Activated T-cell treated with anti-CD3 and anti-CD28 coated beads, Interleukin-2, amount 50 U/mL, for 72 hours (primary cell): ENCODE measurements at places on chromosomes 1 and 21. TPM values are rescaled to one million over a fixed set of nuclear protein-coding genes. Genes with fewer than 3 reads are reported as not detected.

AUNIP gene
- 9.9 TPM for total RNA-seq

IL19 gene
- total RNA-seq = not detected

ADAM30 gene
- total RNA-seq = not detected

HJV gene
- not detected for total RNA-seq

ZNF683 gene
- total RNA-seq = 0.25 TPM

RASSF5 gene
- 240 TPM for total RNA-seq

JUN gene
- 40.5 TPM for total RNA-seq

HSF2BP gene
- total RNA-seq = 1.3 TPM

- no peak for DNase-seq
Measured at GRCh38 chr1:171983584-171983983, 142.3 kb downstream of the DNM3 start.

GRCh38 chr1:80825067-80825466 lies 975.7 kb upstream of the ADGRL2 start:
- DNase-seq = no peak

DNA sequence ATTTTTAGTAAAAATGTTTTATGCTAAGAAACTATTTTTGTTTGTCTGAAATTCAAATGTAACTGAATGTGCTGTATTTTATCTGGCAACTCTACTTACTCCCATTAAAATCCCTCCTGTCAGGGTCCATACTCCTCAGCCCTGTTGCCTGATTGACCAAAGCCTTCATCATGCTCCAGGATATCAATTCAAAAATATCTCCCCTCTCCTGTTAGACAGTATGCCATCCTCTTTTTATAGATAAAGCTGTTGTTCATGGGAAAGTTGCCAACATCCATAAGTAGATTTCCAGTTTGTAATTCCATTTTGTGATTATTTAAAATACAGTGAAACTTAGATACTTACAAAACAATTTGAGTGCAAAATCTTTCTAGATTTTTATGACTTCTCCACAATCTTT lies 65.7 kb downstream of the DTL start:
- no peak for DNase-seq

GRCh38 chr21:46159841-46160656 lies 4.7 kb upstream of the FTCD start:
- no peak for DNase-seq

- DNase-seq = no peak
Measured at GRCh38 chr21:16034446-16035190, 304.8 kb downstream of the USP25 start.

DNA sequence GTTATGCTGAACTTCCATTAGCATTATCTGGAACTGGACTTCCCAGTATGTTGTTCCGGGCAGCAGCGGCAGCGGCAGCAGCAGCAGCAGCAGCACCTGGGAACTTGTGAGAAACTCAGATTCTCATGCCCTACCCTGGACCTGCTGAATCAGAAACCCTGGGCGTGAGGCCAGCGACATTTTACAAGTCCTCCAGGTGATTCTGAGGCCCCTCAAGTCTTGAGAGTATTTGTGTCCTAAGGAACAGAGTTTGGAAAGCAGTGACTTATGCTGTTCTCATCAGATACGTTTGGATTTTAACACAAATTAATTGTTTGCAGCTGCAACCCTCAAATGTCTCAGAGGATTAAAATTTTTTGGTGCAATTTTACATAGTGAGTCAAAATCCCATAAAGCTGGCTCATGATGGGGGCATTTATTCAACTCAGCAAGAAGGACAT lies 157.2 kb upstream of the KAZN start:
- no peak for DNase-seq

GRCh38 chr1:180270530-180271271 lies 40.6 kb downstream of the LHX4 start:
- DNase-seq = no peak

DNA sequence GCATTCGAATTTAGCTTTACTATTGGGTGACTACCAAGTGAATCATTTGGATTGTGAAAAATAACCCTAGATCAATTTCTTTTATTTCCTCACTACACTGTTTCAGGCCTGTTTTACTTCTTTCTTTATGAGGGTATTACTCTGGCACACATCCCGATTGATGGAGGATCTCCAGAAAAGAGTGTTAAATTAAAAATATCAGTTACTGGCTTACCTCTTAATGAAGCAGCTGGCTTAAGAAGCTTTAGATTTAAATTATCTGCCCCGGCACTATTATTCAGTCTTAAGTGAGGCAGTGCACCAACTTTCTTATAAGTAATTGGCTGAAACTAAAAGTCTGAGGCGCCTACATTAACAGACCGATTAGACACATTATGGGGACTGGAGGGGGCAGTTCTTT lies 1097.4 kb downstream of the TTLL7 start:
- DNase-seq = no peak

GRCh38 chr1:7404046-7404742 lies 366.9 kb upstream of the VAMP3 start:
- DNase-seq = no peak

DNA sequence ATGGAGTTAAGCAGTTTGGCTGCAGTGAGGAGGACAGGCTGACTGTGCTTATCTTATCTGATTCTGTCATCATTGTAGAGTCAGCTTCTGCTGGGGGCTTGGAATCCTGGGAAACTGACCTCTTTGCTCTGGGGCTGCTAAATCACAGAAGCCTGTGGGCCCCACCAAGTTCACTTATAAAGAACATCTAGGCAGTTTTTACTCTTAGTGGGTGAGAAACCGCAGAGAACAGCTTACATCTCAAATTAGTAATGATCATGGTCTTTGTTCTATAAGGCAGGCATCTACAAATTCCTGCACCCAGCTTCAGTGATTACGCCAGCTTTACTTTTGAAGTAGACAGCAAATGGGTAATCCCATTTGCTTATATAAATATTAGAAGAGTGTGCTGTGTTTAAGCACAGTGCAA lies 75.7 kb downstream of the ZC3H11B start:
- no peak for DNase-seq

DNA sequence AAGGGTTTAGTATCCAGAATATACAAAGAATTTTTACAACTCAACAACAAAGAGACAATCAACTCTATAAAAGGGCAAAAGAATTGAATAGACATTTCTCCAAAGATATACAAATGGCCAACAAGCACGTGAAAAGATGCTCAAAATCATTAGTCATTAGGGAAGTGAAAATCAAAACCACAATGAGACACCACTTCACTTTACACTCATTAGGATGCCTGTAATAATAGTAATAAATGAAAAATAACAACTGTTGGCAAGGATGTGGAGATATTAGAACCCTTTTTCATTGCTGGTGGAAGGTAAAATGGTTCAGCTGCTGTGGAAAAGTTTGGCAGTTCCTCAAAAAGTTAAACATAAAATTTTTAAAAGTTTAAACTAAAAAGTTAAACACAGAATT lies 7.0 kb upstream of the ABCD3 start:
- DNase-seq = no peak

DNA sequence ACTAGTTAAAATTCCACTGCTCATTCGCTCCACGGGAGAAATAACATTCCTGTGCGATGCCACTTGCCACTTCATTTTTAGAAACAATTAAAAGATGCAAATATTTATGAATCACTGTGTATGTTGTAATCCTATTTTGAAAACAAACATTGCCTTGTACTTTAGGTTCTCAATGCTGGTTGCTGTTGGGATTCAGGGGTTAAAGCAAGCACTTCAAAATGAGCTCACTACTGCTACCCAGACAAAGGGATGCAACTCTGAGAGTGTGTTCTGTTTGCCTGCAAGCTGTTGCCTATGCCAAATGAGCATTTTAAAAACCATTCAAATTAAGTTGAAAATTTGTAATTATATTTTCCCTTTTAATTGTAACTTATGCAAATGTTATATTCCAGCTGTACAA lies 87.5 kb downstream of the RWDD3 start:
- DNase-seq = no peak

DNA sequence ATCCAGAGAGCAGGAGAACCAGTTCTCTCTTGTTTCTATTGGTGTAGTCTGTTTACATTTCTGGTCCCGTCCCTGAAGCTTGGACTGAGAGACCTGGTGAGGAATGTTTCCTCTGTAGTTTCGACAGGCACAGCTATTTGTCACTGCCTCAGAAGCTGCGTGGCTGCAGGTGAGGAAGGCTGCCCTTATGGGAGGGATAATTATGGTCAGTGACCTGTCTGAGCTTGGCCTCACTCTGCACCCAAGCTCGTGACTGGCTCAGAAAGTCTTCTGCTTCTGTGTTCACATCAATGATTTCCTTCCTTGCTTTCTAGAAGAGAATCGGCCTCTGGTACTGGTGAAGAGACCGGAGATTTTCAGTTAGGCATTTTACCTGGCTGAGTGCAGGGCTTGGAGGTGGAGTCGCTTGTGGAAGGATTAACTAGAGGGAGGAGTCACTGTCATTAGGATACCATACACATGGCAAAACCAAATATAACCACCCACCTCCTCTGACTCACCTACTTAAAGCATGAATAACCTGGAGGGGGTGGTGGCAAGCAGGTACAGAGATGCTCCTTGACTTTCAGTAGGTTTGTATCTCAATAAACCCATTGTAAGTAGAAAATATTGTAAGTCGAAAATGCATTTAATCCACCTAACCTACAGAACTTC lies 19.9 kb upstream of the WDR26 start:
- DNase-seq = no peak

- no peak for DNase-seq
Measured at GRCh38 chr1:147046189-147046862, 108.2 kb downstream of the NBPF12 start.

DNA sequence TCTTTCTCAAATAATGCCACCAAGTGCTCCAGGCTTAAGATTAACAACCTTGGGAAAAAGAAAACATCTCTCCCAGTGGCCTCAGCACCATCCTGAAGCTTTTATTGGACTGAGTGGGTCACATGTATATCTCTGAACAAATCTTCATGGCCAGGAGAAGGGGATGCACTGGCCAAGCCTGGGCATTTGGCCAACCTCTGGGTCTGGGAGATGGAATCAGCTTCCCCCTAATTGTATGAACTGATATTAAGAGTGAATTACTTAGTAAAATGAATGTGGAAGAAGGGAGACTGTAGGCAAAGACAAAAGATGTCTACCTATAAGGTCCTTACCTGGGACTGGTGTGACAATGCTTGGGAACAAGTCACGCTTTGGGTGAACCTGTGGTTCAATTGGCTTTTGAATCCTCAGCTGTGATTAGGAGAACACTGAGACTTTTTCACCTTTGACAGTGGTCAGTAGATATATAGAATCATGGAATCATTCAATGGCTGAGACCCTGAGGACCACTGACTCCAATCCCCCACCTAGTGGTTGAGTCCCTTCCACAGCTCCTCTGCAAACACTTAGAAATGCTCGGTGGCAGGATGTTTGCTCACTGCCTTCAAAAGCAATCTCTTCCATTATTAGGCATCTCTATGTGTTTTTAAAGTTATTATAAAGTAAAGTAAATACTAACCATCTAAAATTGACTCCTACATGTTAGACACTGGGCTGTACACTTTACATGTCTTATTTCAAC lies 102.6 kb upstream of the ATP1A1 start:
- no peak for DNase-seq

GRCh38 chr1:226738421-226738994 lies 574 bp downstream of the ITPKB start:
- DNase-seq = peak; percentile 62

DNA sequence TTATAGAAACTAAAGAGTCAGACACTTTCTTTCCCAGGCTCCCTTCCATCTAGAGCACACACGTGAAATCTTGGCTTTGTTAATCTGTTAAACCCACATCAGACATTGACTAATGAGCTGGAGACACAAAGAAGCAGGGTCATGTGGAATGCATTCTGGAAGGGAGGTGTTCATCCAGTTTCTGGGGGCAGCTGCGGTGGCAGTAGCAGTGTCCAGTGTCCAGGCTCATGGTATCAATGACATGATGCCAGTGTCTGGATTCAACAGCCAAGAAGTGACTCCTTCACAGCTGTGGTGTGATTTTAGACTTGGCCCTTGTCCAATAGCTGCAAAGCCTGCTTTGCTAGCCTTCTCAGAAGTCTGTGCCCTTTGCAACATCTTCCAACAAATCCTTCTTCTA lies 95.2 kb downstream of the NTPCR start:
- no peak for DNase-seq

GRCh38 chr1:198128533-198128932 lies 28.3 kb upstream of the NEK7 start:
- DNase-seq = no peak

GRCh38 chr1:200980452-200980772 lies 43.1 kb downstream of the KIF21B start:
- no peak for DNase-seq

GRCh38 chr1:160078512-160079195 lies 2.7 kb upstream of the KCNJ9 start:
- DNase-seq = peak; percentile 80

DNA sequence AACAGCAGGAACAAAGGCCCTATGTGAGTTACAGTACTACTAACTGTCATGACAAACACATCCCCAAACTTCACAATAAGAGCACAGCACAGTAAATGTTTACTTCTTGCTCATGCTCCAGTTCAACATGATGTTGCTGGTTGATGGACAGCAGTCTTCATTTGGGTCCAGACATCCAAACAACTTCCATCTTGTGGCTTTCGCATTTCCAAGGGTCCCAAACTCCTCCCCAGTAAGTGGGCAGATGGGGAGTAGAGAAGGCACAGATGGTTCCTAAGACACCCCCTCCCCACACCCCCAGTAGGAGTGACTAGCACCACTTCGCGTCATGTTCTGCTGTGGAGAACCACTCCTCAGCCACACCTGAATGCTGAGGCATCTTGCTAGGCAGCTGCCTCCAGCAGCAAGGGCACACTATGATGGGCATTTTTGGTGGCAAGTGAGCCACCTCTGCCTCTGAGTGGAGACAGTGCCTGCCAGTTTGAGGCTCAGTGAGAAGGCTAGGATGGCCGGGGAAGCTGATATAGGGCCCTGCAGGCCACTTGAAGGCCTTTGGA lies 32.7 kb upstream of the CD2 start:
- no peak for DNase-seq

GRCh38 chr1:199982606-199983005 lies 44.9 kb upstream of the NR5A2 start:
- no peak for DNase-seq

GRCh38 chr1:65420590-65421350 lies at the start of the genes LEPR and LEPROT:
LEPR (plus strand) TSS chr1:65420668; CDS start chr1:65565566, 144,898 bp downstream.
LEPROT (plus strand) TSS chr1:65420668; CDS start chr1:65420725, 57 bp downstream.
- DNase-seq = no peak

DNA sequence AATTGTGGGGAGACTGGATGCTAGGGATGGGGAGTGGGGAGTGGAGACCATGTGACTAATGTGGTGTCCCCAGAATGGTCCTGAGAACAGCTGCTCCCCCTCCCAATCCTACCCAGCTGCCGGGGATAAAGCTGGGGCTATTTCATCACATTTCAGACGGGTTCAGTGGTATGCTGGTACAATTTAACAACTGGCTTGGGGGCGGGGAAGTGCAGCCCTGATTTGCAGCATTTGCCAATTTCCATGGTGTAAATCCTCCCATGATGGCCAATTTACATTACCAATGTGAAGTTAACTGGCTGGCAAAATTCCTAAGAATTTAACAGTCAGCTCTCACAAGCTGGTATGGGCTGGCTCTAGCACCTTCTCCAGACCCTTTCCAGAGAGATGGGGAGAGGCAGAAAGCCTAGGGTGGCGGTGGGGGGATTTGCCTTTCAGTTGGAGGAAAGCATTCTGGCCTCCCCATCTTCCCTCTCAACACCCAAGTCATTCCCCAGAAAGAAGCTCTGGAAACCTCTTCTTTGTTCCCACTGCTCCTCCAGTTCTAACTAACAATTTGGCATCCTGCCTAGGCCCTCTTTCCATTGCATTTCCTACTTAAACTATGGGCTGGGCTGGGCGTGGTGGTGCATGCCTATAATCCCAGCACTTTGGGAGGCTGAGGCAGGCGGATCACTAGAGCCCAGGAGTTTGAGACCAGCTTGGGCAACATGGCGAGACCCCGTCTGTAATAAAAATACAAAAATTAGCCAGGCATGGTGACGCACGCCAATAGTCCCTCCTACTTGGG lies 11.3 kb upstream of the ADGRB2 start:
- DNase-seq = no peak

- no peak for DNase-seq
Measured at GRCh38 chr1:6954591-6954990, 169.3 kb downstream of the CAMTA1 start.
